ENCODE measurements at places on chromosomes 11 and 22.

DNA sequence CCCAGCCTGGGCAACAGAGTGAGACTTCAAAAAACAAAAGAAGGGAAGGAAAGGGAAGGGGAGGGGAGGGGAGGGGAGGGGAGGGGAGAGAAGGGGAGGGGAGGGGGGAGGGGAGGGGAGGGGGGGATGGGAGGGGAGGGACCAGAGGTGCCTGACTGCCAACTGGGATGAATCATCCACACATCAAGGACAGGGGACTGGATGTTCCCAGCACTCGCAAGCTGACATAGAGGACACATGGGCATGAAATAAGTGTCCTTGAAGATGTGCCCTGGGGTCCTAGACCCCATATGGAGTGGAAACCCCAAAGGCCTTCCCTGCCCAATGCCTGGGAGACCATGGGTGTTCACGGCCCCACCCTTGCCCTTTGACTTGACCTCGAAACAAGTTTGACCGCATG lies 19.8 kb downstream of the TST start:
- H3K4me3 ChIP-seq: no peak overlapping the region
- no peak for DNase-seq
- H3K27ac ChIP-seq: no peak overlapping the region

DNA sequence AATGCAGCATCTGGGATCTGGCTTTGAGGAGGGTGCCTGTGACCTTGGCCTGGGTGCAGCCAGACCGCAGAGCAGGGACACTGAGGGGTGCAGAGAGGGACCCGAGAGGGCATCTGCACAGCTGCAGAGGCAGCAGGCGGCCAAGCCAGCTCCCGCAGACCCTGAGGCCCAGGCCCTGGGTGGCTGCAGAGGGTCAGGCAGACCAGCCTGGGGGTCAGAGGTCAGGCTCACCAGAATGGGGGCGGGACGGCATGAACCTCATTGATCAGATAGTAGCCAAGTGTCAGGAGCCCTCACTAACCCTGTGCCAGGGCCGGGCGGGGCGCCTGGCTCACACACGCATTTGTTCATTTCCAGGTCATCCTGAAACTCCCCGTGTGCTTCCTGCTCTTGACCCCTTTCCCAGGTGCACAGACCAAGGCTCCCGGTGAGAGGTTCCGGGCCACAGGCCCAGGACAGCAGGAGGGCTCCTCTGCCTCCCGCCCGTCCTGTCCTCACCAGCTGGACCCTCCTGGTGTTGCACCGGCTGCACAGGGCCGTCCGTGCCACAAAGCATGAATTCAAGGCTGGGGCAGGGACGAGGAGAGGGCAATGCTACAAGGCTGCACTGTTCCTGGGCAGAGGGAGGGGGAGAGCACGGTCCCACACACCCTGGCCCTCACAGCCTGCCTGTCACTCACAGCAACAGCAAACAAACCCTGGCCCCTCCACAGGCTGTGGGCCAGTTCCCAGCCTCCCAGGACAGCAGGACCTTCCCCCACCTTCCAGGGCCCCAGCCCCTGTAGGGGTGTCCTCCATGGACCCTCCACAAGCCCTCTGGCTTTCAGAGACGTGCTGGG lies 3.3 kb downstream of the RTN4R start:
- DNase-seq: no peak
- H3K27me3 ChIP-seq: no peaks in the 10 kb centered on the region
- H3K4me3 ChIP-seq: no peak overlapping the region
- H3K4me1 ChIP-seq: peaks cover 11% of the 10 kb centered on the region
- no peaks in the 10 kb centered on the region for H3K36me3 ChIP-seq
- H3K27ac ChIP-seq: no peak overlapping the region

DNA sequence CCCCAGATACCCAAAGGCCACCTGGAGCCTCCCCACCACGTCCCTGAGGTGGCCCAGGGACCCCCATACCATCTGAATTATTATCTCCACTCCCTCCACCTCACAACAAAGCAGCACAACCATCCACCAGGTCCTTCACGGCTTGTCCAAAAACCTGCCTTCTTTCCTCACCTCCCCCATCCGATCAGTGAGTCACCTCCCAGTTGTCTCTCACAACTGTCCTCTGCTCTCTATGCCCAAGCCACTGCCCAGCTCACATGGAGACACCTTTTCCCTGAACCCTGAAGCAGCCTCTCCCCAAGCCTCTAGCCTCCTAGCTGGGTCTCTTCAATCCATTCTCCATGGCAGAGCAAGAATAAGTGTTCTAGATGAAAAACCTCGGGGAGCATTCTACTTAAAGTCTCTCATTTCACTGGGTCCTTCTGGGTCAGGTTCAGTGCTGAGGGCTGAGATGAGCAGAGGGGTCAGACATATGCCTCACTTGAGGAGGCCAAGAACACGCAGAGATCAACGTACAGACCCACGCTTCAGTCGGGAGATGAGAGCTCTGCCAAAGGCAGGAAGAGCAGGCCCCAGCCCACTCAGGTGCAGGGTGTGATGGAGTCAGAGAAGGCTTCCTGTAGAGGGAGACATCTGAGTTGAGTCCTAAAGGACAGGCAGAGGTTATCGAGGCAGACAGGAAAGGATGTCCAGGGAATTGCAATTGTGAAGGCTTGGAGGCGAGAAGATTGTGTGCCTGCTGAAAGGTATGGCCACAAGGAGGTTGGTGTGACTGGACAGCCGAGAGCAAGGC lies 74.7 kb downstream of the PDE2A start:
- no peak overlapping the region for H3K4me3 ChIP-seq
- DNase-seq: no peak
- no peaks in the 10 kb centered on the region for H3K4me1 ChIP-seq
- no peak overlapping the region for H3K27ac ChIP-seq
- no peaks in the 10 kb centered on the region for H3K27me3 ChIP-seq
- H3K36me3 ChIP-seq: no peaks in the 10 kb centered on the region

DNA sequence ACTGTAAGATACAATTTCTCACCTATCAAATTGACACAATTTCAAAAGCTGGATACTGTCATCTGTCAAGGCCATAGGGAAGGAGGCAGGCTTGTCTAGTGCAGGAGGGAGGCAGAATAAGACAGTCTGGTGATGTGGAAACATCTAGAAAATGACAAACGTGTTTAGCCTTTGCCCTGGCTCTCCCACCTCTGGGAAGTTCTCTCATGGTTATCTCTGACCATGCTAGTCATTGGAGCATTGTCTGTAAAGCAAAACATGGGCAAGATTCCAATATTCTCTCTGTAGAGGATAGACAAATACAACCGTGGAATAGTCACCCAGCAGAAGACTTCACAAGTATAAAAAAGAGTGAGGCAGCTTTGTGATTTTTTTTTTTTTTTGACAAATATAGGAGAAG lies 9.1 kb upstream of the SERHL2 start:
- H3K4me3 ChIP-seq: no peak overlapping the region
- no peaks in the 10 kb centered on the region for H3K4me1 ChIP-seq
- H3K27ac ChIP-seq: no peak overlapping the region
- H3K36me3 ChIP-seq: no peaks in the 10 kb centered on the region
- H3K27me3 ChIP-seq: no peaks in the 10 kb centered on the region

GRCh38 chr11:127105593-127106541 lies 105.3 kb upstream of the KIRREL3 start:
- no peaks in the 10 kb centered on the region for H3K36me3 ChIP-seq
- no peaks in the 10 kb centered on the region for H3K4me1 ChIP-seq
- no peak overlapping the region for H3K4me3 ChIP-seq
- no peak for DNase-seq

DNA sequence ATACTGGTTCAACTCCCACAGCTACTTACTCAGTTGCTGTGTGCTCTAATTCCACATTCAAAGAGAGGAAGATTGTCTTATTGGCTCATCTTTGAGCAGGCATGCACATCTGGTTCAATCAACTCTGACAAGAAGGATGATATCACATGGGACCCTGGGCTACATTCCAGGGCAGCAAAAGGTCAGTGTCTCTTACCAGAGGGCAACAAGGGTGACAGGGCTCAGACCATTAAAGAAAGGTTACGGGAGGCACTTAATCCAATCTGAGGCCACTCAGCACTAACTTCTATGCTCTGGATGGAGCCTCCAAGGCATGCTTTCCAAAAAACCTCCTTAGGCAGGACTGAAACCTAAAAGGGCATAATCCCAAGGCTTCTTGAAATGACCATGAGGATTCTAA lies 549.4 kb upstream of the API5 start:
- no peak overlapping the region for H3K4me3 ChIP-seq
- no peaks in the 10 kb centered on the region for H3K27me3 ChIP-seq
- no peaks in the 10 kb centered on the region for H3K4me1 ChIP-seq
- H3K27ac ChIP-seq: no peak overlapping the region

DNA sequence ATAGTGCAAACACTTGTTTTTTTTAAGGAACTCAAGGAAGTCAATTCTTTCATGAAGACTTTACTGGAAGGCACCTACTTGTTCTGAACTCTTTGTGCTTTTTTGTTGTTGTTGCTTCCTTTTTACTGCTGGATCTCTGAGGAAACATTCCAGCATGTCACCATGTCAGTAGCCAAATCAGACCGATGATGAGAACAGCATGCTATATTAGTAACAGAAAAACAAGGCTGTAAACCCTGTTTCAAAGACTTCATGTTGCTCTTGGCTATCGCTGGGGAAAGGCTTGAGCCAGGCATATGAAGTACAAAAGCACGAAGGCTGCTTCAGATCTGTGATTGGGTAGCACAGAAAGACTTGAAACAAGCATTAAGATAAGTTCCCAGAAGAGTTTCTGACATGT lies 125.6 kb upstream of the SLC5A12 start:
- no peaks in the 10 kb centered on the region for H3K27me3 ChIP-seq
- DNase-seq: no peak
- H3K4me1 ChIP-seq: peaks cover 55% of the 10 kb centered on the region
- no peak overlapping the region for H3K4me3 ChIP-seq
- H3K36me3 ChIP-seq: no peaks in the 10 kb centered on the region

DNA sequence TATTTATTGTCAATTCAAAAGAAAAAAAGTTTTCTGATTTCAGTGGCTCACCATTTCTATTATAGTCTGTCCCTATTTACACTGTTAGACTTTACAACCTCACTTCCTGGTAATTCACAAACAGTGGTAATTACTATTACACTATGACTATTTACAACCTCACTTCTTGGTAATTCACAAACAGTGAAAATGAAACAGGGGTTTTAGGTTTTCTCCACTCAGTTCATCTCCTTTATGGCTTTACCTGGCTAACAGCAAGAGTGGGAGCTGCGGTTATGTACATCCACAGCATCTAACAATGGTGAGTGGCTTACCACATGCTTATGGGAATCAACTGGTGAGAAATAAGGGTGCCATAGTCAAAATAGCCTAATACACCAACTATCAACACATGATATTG lies 166.4 kb downstream of the CASP12 start:
- H3K36me3 ChIP-seq: no peaks in the 10 kb centered on the region
- no peaks in the 10 kb centered on the region for H3K27me3 ChIP-seq
- no peak for DNase-seq

GRCh38 chr11:88038063-88038462 lies 137.2 kb downstream of the RAB38 start:
- DNase-seq: no peak
- no peaks in the 10 kb centered on the region for H3K36me3 ChIP-seq
- H3K4me3 ChIP-seq: no peak overlapping the region
- H3K27ac ChIP-seq: no peak overlapping the region
- H3K4me1 ChIP-seq: no peaks in the 10 kb centered on the region

DNA sequence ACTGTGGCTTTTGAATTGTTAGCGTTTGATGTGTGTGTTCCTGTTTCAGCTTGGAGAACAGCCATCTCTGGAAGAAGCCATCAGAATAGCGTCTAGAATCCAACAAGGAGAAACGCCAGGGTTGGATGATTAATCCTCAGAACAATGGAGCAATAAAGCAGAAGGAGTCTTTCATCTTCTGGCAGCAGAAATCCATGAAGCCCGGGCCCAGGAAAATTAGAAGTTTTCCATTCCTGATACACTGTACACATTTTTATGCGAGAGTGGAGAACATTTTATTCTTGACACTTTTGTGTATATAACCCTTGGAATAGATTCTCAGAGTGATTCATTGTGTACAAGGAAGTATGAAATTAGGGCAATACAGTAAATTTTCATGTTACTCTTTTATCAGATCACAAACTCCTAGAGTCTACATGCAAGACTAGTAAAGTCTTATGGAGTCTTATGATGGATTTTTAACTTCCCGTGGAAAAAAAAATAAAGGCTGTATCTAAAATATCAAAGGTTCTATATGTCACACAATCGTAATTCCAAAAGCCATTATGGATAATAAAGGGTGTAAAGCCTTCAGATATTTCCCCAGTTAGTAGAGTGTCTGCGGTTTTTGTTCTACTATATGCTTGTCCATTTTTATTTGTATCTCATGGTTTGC lies 45.9 kb upstream of the WEE1 start:
- H3K27ac ChIP-seq: peak overlapping the region; percentile 60
- H3K36me3 ChIP-seq: no peaks in the 10 kb centered on the region
- no peak for DNase-seq
- no peaks in the 10 kb centered on the region for H3K27me3 ChIP-seq
- H3K4me3 ChIP-seq: no peak overlapping the region

- DNase-seq: no peak
- peaks cover 52% of the 10 kb centered on the region for H3K4me1 ChIP-seq
- no peaks in the 10 kb centered on the region for H3K36me3 ChIP-seq
- no peaks in the 10 kb centered on the region for H3K27me3 ChIP-seq
- H3K4me3 ChIP-seq: peak overlapping the region; percentile 100
Observed at GRCh38 chr11:65858681-65859087, 704 bp upstream of the CFL1 start.

- DNase-seq: no peak
- H3K4me1 ChIP-seq: peaks cover 5% of the 10 kb centered on the region
- H3K27me3 ChIP-seq: no peaks in the 10 kb centered on the region
- H3K4me3 ChIP-seq: no peak overlapping the region
- peak overlapping the region; percentile 67 for H3K27ac ChIP-seq
Observed at GRCh38 chr11:113778111-113778910, 1.3 kb upstream of the CLDN25 start.

- H3K4me3 ChIP-seq: no peak overlapping the region
- peaks cover 4% of the 10 kb centered on the region for H3K4me1 ChIP-seq
- DNase-seq: no peak
- no peaks in the 10 kb centered on the region for H3K27me3 ChIP-seq
- no peaks in the 10 kb centered on the region for H3K36me3 ChIP-seq
Observed at GRCh38 chr22:45777046-45777851, 105.6 kb downstream of the ATXN10 start.

- no peaks in the 10 kb centered on the region for H3K27me3 ChIP-seq
- no peak for DNase-seq
- no peak overlapping the region for H3K27ac ChIP-seq
Observed at GRCh38 chr11:80346353-80347059, 905.7 kb upstream of the TENM4 start.

DNA sequence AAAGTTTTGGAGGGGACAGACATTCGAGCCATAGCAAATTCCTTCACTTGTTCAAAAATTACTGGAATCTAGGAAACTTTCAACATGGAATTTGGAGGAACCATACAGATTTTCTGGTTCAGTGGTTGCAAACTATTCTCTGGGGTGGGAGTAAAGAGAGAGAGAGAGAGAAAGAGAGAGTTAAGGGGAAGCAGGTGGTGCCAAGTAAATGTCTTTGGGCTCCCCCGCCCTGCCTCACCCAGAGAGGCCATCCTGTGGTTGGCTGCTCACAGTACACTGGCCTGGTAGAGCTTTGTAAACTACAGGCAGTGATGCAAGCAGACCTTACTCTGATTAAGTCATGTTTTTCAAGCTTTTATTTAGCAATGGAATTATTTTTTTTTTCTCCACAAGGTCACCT lies 82.6 kb downstream of the ADAMTS15 start:
- H3K27ac ChIP-seq: no peak overlapping the region
- no peaks in the 10 kb centered on the region for H3K36me3 ChIP-seq
- H3K4me3 ChIP-seq: no peak overlapping the region
- DNase-seq: no peak
- H3K4me1 ChIP-seq: no peaks in the 10 kb centered on the region

- H3K4me1 ChIP-seq: peaks cover 21% of the 10 kb centered on the region
- no peak for DNase-seq
- H3K36me3 ChIP-seq: no peaks in the 10 kb centered on the region
- no peak overlapping the region for H3K27ac ChIP-seq
Observed at GRCh38 chr11:8744423-8744822, 61.8 kb downstream of the RPL27A start.

Data from vagina (tissue), 2 donors.